ENCODE measurements at places on chromosomes 2 and 18. TPM values are rescaled to one million over a fixed set of nuclear protein-coding genes. Genes with fewer than 3 reads are reported as not detected.

The IL1RL2 gene
- total RNA-seq: 1.4 TPM

The SMIM21 gene
- not detected for total RNA-seq

The MRPS9 gene
- 24.6 TPM for total RNA-seq

The RAB6C gene
- total RNA-seq: 0.14 TPM

The ANKRD62 gene
- not detected for total RNA-seq

The DUSP19 gene
- total RNA-seq: 2.8 TPM
